ENCODE measurements at places on chromosomes 6 and 20.
A peak's percentile ranks its signal among the peaks of the same experiment; 100 is the strongest.

DNA sequence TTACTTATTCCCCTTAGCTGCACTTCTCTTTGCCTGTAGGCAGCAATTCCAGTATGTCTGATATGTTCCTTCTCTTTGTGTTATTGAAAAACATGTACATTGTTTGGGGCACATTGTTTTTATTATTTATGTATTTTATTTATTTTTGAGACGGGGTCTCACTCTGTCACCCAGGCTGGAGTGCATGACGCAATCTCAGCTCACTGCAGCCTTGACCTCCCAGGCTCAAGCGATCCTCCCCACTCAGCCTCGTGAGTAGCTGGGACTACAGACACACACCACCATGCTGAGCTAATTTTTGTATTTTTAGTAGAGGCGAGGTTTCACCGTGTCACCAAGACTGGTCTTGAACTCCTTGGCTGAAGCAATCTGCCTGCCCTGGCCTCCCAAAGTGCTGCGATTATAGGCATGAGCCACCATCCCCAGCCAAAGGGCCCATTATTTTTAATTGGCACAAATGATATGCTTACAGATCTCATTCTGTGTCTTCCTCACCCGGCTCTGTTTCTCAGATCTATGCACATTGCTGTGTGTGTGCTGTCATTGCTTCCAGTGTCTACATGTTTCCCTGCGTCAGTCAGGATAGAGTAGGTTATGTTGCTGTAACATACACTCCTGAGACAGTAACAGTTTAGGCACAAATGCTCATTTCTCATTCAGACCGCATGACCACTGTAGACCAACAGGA, 54.1 kb upstream of the NELFCD start:
- DNase-seq = no peak

GRCh38 chr6:105550955-105551620, 148.2 kb upstream of the PREP start:
- DNase-seq = no peak

GRCh38 chr6:12527339-12527738, 189.2 kb upstream of the PHACTR1 start:
- DNase-seq = no peak

DNA sequence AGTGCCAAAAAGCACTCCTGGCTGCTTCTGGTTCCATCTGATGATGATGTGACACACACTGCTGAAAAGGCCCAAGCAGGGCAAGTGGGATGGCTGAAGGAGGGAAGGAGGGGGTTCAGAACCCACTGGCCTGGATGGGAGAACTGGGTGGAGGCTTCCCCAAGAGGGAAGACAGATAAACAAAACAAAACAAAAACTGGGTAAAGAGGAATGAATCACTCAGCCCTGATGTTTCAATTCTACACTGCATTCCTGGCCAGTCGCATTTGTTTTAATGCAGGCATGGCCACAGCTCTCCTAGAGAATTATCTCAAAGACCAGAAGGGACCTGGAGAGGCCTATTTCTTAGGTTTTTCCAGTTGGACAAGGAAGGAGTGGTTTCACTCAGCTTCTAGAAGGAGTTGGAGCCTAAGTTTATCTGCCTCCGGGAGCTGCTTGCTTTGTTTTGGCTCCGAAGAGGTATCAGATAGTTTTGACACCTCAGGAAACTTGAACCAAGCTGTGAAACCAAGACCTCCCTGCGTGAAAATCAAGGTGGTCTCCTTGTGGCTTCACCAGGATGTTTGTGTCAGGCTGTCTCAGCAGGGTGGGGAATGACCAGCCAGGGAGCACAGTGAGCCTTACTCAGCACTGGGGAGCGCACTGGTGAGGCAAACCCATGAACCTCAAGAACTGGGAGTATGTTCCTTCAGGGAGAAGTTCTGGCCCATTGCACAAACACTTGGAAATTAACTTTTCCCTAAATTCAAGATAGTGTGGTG, 16.1 kb downstream of the TTPAL start:
- DNase-seq = no peak

DNA sequence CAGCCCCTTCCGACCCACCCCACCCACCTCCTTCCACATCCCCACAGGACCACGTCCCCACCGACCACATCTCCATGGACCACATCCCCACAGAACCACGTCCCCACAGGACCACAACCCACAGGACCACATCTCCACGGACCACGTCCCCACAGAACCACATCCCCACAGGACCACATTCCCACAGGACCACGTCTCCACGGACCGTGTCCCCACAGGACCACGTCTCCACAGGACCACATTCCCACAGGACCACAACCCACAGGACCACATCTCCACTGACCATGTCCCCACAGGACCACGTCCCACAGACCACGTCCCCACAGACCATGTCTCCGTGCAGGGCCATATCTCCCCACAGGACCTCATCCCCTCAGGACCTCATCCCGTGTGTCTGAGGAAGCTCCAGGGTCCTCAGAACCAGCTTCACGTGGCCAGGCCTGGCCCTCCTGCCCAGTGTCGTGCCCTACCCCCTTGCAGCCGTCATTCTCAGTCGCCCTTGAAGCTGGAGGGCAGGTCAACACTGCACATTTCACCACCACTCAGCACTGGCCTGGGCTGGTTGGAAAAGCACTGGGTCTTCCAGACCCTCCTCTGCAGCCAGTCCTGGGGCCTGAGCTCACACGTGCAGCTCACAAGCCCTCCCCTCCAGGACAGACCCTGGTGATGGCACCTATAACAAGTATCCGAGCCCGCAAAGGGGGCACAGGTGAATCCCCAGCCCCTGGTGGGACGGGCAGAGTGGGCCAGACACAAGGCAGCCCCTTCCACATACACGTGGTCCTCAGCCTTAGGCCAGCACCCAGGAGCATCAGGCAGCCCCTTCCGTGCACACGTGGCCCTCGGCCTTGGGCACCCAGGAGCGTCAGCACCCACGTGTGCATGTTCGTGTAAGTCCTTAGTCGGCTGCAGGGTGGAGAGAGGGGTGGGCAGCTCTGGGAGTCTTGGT, 3.9 kb downstream of the CHRNA4 start:
- no peak for DNase-seq

- DNase-seq = no peak
These were observed 21.7 kb downstream of the MYB start for GRCh38 chr6:135202836-135203235.

DNA sequence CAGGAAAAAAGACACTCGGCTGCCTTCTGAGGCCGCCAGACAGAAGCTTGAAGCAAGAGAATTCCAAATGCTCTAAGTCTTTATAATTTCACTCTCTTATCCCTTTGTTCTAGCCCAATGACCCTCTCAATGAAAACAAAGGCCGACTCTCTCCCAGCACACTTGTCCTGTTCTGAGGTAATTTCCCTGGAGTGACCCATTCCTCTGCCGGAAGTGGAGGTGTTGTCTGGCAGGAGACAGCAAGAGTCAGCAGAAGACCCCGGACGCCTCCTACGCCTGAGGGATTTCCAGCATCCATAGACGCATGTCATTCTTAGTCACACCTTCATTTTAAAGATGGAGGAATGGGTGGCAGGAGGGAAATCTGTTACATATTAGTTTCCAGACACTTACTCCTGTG, 110.3 kb downstream of the SOD2 start:
- no peak for DNase-seq

DNA sequence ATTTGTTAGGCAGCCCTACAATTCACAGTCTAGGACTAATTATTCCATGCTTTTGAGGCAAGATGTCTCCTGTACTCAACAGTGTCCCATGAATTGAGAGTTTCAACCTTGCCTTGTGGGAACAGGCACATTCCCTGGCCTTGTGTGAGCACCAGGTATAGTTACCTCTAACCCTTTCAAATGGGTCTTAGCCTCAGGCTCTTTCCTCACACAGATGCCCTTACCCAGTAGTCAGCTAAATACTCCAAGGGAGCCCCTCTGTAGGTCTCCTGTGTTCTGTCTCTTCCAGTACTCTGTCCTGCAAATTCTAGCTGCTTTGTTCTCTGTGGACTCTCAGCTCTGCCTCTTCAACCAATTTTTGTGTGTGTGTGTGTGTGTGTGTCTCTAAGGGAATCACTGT, 135.3 kb downstream of the ZFAND3 start:
- DNase-seq = no peak

- DNase-seq = peak; percentile 60
These were observed 25.0 kb downstream of the TAF8 start for GRCh38 chr6:42075159-42075838.

GRCh38 chr6:132300323-132300949, 100.8 kb downstream of the MOXD1 start:
- peak; percentile 27 for DNase-seq

GRCh38 chr20:25608774-25609173, 15.0 kb downstream of the NANP start:
- no peak for DNase-seq

GRCh38 chr20:61739086-61739831, 326.4 kb downstream of the TAF4 start:
- DNase-seq = no peak

GRCh38 chr6:3013486-3013885, 13.8 kb downstream of the NQO2 start:
- no peak for DNase-seq

DNA sequence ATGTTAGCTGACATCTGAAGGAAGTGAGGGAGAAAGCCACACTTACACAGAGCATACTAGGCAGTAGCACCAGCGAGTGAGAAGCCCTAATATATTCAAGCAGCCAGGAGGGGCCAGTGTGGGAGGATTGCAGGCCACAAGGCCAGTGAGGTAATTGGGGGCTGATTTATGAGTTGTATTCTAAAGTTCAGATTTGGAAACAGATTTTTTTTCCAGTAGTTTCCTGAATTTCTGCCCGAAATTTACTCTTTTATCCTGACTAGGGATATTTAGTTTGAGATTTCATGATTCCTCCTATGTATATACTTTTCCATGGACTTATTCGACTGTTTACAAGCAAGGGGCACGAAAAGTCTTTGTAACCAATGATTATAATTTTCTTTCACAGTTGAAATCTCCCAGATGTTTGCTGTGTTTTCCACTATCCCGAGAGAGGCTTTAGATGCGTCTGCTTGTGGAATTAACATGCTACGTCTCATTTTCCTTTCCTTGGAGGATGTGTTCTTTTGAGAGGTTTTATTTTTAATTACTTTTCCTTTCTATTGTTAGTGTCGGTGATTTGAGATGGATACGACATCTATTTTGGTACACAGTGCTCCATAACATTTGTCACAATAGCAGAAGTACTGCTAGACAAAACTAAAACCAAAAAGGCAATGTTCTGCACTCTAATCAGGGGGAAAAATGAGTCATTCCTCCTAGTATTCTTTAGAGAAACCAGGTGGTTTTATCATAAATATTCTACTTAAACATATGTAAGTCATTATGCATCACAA, 356.3 kb upstream of the HSF2 start:
- DNase-seq = no peak

DNA sequence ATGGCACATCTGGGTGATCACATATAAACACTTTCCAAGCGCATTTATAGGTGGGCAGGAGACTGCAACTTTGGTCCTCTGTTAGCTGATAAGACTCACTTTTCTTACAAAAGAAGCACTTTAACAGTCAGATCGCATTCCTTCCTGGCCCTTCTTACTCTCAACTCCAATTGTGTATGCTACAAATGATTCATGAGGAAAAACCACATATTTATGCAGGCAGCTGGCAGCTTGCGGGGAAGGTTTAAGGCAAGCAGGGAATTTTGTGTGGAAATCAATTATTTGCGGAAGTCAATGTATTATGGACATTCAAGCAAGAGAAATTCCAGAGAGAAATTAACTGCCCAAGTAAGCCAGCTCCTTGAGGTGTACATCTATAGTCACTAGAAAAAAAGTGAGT, 194.0 kb downstream of the PKHD1 start:
- DNase-seq = no peak

GRCh38 chr6:158284876-158285655, 27.2 kb upstream of the TULP4 start:
- no peak for DNase-seq

- no peak for DNase-seq
These were observed 30.4 kb upstream of the PREX1 start for GRCh38 chr20:48858075-48858790.

- no peak for DNase-seq
These were observed 29.0 kb downstream of the MAS1 start for GRCh38 chr6:159919800-159920199.

DNA sequence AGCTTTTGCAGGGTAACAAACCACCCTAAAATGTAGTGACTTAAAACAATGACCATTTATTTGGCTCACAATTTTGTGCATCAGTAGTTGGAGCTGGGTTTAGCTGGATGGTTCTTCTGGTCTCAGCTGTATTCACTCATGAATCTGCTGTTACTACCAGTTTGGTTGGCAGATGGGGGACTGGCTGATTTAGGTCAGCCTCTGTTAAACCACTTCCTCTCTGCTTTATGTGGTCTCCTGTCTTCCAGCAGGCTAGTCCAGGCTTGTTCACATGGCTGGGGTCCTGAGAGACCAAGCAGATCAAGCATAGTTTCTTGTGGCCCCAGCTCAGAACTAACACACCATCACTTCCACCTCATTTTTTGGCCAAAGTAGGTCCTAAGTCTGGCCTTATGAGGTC, 67.2 kb upstream of the LAMP5 start:
- DNase-seq = no peak

DNA sequence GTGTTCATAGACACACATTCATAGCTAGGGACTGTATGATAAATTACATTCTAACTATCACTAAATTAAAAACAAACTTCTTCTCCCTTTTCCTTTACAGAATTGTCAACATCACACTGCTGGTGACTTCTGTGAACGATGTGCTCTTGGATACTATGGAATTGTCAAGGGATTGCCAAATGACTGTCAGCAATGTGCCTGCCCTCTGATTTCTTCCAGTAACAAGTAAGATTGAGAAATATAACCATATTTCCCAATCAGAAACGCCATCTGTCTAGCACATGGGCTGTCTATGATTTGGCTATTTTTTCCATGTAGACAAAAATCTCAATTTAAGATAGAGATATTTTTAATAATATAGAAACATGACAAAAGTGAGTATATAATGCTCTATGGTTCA, 367.7 kb downstream of the ARHGAP18 start:
- no peak for DNase-seq

DNA sequence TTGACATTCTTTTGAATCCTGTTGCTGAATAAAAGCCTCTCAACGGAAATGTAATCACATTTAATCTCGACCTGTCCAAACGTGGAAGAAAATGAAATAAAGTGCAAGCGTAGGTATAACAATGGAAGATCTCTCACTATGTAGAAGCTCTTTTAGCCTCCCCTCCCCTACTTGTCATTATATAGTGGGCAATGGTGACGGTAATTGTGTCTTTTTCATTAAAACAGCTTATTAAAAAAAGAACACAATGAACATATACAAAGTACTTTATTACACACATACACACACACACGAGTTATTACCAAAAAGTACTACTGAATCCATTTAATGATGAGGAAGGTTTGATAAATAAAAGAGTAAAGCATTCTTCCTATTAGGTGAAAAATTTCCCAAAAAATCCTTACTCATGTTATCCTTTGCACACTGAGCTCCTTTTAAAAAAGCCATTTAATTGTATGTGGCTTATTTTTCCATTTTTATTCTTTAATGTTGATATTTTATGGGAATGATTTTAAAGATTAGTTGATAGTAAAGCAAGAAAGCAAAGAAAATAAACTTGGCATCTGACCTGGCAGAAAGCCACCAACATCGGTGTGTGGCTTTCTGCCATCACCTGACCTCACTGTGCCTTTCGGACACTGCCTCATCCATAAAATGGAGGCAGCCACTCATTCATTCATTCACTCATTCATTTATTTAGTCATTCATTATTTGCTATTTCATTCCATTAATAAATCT, 493 bp upstream of the SGK1 start:
- DNase-seq = no peak

GRCh38 chr6:96164802-96165201, 149.0 kb downstream of the FUT9 start:
- DNase-seq = no peak

- DNase-seq = no peak
These were observed 145.5 kb upstream of the RNF24 start for GRCh38 chr20:4160761-4161305.
